ENCODE measurements at places on chromosomes 13 and 19.

GRCh38 chr13:106489849-106490568, 45.5 kb downstream of the EFNB2 start:
- DNase-seq: no peak

GRCh38 chr13:85287528-85287927, 511.7 kb downstream of the SLITRK6 start:
- DNase-seq: no peak

DNA sequence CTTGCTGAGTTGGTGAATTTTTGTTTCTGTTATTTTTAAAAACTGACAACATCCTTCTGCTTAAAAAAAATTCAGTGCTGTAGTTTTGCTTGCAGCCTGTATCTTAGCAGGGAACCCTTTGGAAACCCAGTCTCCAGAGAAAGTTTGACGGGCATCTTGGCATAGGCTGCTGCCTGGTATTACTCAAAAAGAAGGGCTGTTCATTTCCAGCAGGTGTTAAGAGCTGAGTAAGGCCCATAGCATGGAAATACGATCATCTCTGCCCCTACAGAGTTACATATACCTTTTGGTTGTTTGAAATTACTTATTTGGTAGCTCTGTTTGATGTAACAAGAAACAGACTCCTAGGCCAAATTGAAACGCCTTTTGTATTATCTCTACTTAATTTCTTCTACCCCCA, 41.5 kb downstream of the URI1 start:
- DNase-seq: no peak

DNA sequence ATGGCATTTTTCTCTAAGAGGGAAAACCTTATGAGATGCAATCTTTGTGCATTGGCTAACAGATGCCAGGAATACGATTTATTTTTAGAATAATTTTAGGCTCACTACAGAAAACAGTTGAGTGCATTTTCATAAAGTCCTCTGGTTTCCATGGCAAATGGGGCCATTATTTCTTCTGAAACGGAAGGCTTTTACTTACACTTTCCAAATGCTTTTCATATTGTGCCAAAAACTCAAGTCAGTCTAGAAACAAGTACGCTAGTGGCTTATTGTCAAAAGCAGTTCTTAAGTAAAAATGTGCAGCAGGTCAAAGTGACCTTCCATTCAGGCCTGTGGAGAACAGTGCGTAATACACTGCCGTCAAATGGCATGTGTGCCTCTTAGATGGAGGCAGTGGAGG, 628.7 kb downstream of the EFNB2 start:
- DNase-seq: no peak

GRCh38 chr19:28023064-28023463, 1189.9 kb downstream of the UQCRFS1 start:
- no peak for DNase-seq

- no peak for DNase-seq
These were observed 458.1 kb upstream of the ARGLU1 start for GRCh38 chr13:107025991-107026390.

DNA sequence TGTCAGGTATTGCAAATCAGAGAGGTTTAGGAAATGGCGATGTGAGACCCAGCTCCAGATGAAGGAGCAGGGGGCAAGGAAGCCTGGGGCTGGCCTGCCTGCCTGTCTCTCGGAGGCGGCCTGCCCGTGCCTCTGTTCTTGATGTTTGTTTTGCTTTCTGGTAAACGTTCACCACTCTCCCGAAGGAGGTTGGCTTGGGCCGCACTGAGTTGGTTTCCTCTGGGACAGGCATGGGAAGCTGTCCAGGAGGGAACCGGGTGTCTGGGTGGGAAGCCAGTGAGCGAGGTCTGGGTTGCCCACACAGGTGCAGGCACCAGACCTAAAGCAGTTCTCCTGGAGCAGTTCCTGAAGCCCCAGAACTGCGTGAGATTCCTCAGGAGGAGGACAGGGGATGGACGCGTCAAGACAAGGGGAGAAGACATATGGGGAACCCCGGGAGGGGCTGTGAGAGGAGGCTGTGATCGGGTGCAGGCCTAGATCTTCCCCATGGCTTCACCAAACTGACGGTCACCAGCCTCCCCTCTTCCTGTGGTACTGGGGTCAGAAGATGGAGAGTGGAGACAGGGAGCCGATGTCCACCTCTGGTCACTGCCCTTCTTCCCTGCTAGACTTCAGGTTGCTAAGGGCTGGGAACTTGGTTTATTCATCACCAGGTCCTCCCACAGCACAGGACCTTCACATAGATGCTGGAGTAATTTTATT, 15.2 kb downstream of the COL4A2 start:
- no peak for DNase-seq

GRCh38 chr19:376111-376470, 31.5 kb upstream of the MIER2 start:
- no peak for DNase-seq

- DNase-seq: no peak
These were observed 143.3 kb downstream of the DCLK1 start for GRCh38 chr13:35987572-35988513.

DNA sequence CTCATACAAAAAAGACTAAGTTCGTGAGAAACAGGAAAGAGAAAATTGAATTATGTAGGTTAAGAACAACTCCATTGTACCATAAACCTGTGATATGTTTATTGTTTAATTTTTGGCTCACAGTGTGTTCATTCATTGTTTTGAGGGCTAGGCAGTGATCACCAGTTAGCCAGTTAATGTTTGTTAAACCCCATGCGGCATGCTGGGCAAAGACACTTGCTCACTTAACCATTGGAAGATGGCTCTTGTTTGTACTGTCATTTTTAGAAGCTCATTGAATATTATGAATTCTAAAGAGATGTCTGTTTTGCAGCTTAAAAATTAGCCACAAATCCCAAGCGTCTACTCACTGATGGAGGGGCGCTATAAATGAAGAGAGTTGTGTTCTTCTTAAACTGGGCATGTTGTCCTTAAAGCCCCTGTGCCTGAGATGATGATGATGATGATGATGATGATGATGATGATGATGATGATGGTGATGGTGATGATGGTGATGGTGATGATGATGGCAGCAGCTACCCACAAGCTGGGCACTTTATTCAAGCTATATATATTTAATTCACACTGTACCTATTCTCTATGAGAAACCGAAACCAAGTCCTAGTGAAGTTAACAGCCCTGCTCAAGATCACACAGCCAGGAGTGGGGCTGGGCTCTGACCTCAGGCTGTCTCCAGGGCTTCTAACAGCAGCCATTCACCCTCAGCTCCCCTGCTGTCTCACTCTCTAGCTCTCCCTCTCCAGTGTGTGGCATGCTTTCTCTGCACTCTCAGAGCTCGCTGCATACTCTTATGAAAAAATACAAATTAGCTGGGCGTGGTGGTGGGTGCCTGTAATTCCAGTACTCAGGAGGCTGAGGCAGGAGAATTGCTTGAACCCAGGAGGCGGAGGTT, 169.1 kb downstream of the SHISA2 start:
- no peak for DNase-seq

GRCh38 chr19:44190020-44190419, 22.3 kb upstream of the ZNF227 start:
- DNase-seq: no peak

DNA sequence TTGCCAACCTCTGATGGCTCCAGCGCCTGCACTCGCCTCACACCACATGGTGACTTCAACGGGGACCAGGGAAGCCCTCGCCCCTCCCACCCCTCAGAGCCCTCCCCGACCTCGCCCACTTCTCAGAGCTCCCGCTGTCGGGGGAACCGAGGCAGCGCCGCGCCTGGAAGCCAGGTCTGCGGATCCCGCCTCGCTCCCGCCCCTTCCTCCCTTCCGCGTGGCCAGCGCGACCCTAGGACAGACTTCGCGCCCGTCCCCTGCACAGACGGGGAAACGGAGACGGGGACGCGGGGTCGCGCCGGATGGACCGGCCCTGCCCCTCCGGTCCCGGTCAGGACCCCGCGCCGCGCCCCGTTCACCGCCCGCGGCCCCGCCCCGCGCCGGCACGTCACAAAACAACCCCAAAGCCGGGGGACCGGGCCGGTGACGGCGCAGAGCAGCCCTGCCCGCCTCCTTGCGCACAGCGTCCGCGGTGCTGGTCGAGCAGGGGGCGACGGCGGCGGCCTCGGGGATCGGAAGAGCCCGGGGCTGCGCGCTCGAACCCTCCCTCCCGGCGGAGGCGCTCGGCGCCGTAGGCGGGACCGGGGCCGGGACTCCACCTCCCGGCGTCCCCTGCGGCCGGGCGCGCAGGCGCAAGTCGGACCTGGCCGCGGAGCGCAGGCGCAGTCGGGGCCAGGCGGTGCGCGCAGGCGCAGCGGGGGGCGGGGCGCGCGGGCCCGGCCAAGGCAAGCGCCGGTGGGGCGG, 379 bp upstream of the CDC34 start:
- peak; percentile 95 for DNase-seq

DNA sequence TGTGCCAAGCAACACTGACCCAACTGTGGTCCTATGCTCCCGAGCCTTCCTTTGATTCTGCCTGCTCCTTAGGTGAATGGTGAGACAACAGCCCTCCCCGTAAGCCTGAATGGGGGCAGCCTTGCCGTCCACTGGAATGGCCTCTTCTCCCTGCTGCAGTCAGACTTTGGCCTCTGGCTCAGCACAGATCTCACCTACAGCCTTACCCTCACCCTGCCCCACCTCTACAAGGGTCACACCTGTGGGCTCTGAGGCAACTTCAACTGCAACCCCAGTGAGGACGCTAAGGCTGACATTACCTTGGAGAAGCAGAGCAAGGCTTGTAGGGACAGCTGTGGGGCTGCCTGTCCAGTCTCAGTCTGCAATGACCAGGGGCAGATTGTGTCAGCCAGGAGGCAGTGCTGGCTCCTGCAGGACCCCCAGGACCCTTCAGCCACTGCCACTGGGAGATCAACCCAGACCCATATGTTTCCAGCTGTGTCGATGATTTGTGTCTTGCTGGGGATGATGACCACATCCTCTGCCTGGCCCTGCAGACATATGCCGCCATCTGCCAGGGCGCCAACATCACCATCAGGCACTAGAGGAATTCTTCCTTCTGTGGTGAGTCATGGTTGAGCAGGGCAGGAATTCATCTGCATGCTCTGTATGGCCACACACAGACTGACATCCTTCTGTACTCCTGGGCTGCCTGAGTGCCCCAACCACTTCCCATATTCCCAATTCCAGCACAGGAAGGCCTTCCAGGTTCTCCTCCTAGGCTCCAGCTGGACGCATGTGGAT, 27.3 kb upstream of the FXYD3 start:
- no peak for DNase-seq

DNA sequence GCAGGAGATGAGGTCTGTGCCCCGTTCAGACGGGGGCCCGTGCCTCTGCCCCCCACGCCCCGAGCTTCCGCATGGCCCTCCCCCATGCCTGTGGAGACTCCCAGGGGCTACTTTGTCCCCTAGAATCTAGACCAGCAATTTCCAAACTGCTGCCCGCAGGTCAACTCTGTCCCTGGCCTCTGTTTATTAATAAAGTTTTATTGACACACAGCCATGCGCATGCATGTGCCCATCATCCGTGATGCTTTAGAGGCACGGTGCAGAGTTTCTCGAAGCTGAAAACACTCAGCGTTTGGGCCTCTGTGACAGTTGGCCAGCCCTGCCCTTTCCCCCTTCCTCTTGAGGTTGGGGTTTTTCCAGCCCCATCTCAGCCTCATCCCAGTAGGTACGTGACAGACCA, 140.0 kb downstream of the KDM4B start:
- DNase-seq: no peak

DNA sequence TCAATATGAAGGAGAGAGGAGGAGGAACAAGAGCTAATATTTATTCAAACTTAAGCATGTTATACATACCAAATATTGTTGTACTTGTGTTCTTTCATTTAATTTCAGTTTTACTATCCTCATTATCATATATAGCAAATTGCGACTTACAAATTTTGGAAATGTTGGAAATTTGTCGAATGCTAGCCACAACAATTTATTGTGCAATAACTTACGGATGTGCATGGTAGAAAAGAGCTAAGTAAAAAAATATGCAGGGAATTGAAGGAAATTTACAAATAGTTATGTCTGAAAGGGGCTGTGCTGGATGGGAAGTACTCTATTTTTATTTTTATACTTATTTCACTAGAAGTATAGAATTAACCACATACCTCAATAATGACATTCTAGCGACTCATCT, 376.3 kb downstream of the PCDH20 start:
- no peak for DNase-seq

DNA sequence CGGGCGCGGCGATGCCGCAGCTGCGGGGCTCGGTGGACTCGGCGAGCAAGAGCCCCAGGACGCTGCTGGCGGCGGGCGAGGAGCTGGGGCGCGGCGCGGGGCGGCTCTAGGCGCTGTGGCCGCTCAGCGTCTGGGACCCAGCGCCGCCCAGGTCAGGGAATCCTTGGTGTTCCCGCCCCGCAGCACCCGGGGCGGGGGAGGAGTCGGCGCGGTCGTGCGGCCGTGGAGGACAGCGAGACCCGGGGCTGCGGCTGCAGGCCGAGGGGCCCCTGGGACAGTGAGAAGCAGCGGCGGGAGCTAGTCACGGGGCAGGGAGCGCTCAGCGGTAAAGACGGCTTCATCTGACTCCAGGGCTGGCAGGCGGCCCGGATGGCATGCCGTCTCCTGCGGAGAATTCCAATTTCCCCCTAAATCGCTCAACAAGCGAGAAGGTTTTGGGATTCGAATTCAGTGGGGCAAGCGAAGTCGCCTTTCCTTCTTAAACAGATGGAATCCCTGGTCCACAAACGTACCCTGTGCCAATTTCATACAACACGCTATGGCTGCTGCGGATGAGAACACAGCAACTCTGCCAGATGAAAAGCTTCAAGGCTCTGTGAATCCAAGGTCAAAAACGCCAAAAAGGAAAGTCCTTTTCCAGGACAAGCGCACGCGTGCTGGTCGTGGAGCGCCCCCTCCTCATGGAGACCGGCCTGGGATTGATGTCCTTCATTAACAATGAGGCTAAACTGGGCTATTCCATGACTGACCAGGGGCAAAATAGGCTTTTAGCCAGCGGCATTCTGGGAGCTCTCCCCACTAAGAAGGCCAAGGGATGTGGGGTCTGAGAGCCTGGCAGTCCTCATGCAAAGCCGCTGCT, 4.2 kb upstream of the ZSCAN4 start:
- DNase-seq: no peak

DNA sequence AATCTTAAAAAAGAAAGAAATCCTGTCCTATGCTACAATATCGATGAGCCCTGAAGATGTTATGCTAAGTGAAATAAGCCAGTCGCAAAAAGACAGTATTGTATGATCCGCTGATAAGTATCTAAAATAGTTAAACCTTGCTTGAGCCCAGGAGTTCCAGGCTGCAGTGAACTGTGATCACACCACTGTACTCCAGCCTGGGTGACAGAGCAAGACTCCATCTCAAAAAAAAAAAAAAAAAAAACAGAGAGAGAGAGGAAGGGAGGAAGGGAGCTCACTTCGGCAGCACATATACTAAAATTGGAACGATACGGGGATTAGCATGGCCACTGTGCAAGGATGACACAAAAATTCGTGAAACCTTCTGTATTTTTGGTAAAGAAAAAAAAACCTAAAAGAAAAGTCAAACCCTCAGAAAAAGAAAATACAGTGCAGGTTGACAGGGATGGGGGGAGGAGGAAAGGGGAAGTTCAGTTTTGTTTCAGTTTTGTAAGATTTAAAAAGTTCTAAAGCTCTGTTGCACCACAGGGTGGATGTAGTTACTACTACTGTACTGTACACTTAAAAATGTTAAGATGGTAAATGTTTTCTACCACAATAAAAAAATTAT, 8.4 kb downstream of the CLASRP start:
- DNase-seq: no peak

GRCh38 chr19:15583346-15583745, 31.7 kb upstream of the CYP4F8 start:
- DNase-seq: no peak
